Right renal cortex interstitium (tissue), 3 donors: ENCODE measurements at places on chromosomes 16 and 17. TPM values are rescaled to one million over a fixed set of nuclear protein-coding genes. Genes with fewer than 3 reads are reported as not detected.

TNP2 gene
- polyA plus RNA-seq = not detected

FBXO39 gene
- polyA plus RNA-seq = not detected

HP gene
- 0.78 TPM for polyA plus RNA-seq

PRSS27 gene
- polyA plus RNA-seq = 1.2 TPM

OMG gene
- polyA plus RNA-seq = 0.19 TPM

ABCC12 gene
- not detected for polyA plus RNA-seq

CNGB1 gene
- 0.03 TPM for polyA plus RNA-seq

OR1F1 gene
- not detected for polyA plus RNA-seq

MVD gene
- 24.3 TPM for polyA plus RNA-seq

RAD51D gene
- 12.6 TPM for polyA plus RNA-seq

SHISA6 gene
- 2.5 TPM for polyA plus RNA-seq

CTRL gene
- 7.6 TPM for polyA plus RNA-seq

KRT24 gene
- not detected for polyA plus RNA-seq

DNA sequence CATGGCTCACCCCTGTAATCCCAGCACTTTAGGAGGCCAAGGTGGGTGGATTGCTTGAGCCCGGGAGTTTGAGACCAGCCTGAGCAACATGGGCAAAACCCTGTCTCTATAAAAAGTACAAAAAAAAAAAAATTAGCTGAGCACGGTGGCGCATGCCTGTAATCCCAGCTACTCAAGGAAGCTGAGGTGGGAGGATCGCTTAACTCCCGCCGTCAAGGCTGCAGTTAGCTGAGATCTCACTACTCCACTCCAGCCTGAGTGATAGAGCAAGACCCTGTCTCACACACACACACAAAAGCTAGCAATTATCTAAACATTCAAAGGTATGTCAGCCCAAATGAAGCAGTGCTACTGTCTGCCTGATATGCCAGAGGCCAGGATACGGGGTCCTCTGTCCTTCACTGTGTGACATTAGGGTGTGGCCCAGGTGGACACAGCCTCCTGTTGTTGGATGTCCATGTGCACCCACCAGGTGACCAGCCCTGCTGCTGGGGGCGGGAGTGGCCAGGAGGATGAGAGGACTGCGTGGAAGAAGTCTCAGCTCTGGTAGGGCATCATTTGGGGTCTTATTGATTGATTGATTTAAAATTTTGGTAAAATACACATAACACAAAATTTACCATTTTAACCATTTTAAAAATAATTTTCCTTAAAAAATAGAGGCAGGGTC is 3.9 kb downstream of the NLRC3 start:
- DNase-seq = no peak

GRCh38 chr16:9567666-9568065 is 476.2 kb downstream of the HAPSTR1 start:
- DNase-seq = no peak

- DNase-seq = no peak
Measured at GRCh38 chr16:12340151-12340733, 363.7 kb downstream of the SNX29 start.

GRCh38 chr16:66231452-66232160 is 134.9 kb upstream of the CDH5 start:
- DNase-seq = no peak

GRCh38 chr17:2964370-2964769 is 99.0 kb downstream of the OR1D5 start:
- no peak for DNase-seq

- no peak for DNase-seq
Measured at GRCh38 chr17:14760212-14760611, 459.3 kb downstream of the HS3ST3B1 start.

DNA sequence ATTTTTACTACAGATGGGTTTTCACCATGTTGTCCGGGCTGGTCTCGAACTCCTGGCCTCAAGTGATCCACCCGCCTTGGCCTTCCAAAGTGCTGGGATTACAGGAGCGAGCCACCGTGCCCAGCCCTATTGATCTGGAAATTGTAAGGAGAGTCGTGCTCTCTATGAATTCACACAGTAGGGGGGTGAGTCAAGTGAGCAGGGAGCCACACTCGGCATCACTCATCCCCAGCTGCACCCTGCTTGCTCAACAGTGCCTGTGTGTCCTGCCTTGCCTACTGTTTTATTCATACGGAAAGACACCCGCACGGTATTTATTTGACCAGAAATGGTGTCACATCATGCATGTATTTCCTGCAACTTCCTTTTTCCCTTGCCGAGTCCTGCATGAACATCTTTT is 157.2 kb upstream of the FOXF1 start:
- no peak for DNase-seq

GRCh38 chr16:20821682-20822081 is 15.4 kb downstream of the REXO5 start:
- no peak for DNase-seq

- DNase-seq = no peak
Measured at GRCh38 chr16:80986557-80986956, 20.1 kb downstream of the CMC2 start.

GRCh38 chr16:86100205-86101136 is 201.5 kb downstream of the IRF8 start:
- DNase-seq = no peak

DNA sequence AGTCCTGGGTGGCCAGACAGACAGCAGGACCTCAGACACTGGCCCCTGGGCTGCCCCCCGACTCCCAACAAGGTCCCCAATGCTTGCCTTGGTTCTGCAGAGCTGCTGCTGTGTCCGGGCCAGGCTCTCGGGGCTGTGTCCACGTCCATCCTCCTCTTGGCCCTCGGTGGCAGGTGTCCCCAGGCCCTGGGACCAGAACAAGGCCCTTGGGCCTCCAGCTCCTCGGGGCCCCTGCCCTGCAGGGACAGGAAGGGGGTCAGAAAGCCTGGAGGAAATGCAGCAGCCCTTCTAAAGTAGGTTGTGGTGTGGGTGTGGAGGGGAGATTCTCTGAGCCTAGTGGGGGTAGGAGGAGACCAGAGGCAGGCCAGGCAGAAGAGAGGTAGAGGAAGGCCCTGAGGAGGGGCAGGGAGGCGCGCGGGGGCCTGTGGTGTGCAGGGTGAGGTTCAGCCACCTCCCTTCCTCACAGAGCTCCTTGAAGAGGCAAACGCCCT is 2.5 kb upstream of the AXIN1 start:
- DNase-seq = no peak

DNA sequence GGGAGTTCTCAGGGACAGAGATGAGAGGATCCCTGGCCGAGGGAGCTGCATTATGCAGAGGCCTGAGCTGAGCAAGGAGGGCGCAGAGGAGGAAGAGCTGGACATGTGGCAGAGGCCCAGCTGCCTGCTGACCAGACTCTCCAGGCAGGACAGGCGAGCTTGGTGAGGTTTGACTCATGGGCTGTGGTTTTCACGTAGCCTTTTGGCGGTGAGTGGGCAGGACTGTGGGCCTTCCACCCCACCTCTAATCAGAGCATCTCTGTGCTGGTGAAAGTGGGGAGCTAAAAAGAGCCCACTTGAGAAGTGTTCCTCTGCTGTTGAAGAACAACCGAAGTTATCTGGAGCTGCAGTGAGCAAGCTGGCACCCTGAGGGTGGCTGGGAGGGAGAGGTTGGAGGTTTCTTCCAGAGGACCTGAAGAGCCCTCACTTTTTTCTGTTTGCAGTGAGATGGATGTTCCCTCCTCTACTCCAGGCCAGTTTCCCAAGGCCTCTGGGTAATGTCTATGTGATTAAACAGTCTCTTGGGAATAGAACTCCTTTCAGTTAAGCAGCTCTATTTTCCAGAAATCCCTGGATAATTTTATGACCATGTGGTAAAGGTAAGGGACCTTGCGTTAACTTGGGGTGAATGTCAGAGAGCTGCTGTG is 11.9 kb downstream of the EPN2 start:
- no peak for DNase-seq

GRCh38 chr16:76885776-76886537 is 305.0 kb upstream of the MON1B start:
- DNase-seq = no peak

GRCh38 chr17:12342161-12342560 is 321.5 kb downstream of the MAP2K4 start:
- DNase-seq = no peak

- no peak for DNase-seq
Measured at GRCh38 chr17:18015593-18015992, 23.4 kb downstream of the ATPAF2 start.

DNA sequence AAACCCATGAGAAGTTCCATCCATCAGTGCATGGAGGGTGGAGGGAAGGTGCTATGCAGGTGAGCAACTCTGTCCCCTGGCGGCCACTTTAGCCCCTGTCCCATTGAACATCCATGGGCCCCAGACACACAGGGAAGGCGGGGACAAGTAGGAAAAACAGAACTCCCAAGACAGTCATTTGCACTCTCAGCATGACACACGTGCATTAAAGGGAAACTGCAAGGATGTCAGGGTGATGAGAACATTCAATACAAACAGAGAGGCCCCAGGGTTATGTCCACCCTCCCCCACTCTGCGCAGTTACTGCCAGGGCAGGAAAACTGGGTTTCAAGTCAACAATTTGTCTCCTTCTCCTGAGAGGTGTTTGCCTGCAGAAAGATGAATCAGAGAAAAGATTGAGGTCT is 44.0 kb upstream of the AKTIP start:
- DNase-seq = no peak

DNA sequence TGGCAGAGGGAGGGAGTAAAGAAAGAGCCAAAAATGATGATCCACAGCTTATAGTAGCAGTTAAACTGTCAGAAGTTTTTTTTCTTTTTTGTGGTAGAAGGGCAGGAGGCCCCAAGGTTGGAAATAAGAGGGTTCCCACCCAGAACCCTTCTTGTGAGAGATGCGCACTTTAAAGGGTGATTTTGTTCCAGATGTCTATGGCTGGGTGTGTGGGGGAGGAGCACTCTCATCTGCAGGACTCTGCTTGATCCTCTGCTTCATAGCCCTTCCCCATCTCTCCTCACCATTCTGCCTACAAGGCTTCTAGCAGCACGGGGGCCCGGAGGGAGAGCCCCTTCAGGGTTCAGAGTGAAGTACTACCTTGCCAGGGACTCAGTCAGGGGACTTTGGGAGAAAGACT is 6.4 kb downstream of the ATXN1L start:
- no peak for DNase-seq

GRCh38 chr16:66008136-66008535 is 358.4 kb upstream of the CDH5 start:
- no peak for DNase-seq

- DNase-seq = no peak
Measured at GRCh38 chr17:82012640-82013295, 9.9 kb downstream of the CENPX start.

DNA sequence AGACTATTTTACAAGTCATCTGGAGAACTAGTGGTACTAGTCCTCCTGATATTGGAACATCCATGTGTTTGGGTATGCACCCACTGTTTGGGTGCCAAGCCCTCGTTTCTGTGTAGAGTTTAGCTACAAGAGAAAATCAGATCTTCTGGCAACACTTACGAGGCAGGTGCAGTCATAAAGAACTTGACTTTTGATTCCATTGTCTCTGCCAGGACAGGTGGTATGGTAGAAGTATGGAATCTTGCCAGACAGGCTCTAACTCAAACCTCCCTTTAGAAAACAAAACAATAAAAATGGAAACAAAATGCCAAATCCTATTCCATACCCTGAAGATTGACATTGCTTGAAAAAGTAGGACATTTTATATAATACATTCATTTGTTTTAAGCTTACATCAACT is 16.0 kb downstream of the RNF43 start:
- no peak for DNase-seq

DNA sequence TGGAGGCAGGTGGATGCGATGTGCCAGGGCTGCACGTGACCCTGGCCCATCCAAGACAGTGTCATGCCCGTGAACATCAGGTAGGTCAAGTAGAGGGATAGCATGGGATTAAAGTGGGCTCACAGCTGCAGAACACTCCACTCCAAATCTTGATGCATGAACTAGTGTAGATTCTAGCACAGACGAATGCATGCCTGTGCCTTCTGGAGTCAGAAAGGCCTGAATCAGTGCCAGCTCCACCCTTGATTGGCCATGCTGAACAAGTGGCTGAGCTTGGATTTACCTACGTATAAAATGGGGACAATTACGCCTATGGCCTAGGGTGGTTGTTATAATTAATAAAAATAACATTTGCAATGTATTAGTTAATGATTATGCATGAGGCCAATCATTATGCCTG is 10.6 kb downstream of the IRX3 start:
- no peak for DNase-seq

- no peak for DNase-seq
Measured at GRCh38 chr17:50314456-50315011, 31.4 kb upstream of the XYLT2 start.

GRCh38 chr16:48605518-48606110 is 4.4 kb downstream of the N4BP1 start:
- DNase-seq = no peak

DNA sequence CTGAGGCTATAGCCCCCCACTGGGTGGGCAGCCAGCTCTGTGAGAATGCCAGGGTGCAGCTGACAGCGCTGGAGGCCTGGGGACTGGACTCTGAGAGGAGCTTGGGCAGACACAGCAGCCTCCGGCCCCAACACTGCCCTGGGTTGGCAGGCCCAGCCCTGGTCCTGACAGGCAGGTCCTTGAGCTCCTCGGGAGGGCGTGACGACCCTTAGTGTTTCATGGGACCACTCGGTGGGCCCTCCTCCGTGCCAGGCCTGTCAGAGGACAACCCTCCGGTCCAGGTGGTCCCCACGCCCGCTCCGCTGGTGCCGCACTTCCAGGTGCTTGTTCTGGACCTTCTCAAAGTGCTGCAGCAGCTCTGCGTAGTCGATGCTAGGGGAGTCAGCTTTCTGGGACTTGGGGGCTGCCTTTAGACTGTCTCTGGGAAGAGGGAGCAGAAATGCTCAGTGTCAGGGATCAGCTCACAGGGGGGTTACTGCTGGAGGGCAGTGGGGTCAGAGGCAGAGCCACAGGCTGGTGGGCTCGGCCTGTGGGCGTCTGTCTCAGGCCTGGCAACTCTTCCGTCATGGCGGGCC is 1.9 kb upstream of the MTSS2 start:
- DNase-seq = no peak

GRCh38 chr17:76530095-76530723 is 7.3 kb downstream of the CYGB start:
- DNase-seq = no peak

- DNase-seq = no peak
Measured at GRCh38 chr17:28570716-28571360, 486 bp downstream of the PIGS start.

- peak; percentile 84 for DNase-seq
Measured at GRCh38 chr17:55641676-55642081, 81.0 kb downstream of the TMEM100 start.

- DNase-seq = no peak
Measured at GRCh38 chr16:15919331-15919730, 30.1 kb upstream of the ABCC1 start.
